ENCODE measurements at places on chromosomes 7 and 10. TPM values are rescaled to one million over a fixed set of nuclear protein-coding genes. Genes with fewer than 3 reads are reported as not detected.

CDC14C gene
- not detected for total RNA-seq

NOC3L gene
- total RNA-seq, result 60.1 TPM

CALCR gene
- total RNA-seq, result not detected

CYP2C19 gene
- not detected for total RNA-seq

IQUB gene
- 0.50 TPM for total RNA-seq

NUDT1 gene
- total RNA-seq, result 42.7 TPM

GPRIN2 gene
- total RNA-seq, result not detected

FAM13C gene
- 0.50 TPM for total RNA-seq

PNLIPRP2 gene
- not detected for total RNA-seq

IDI2 gene
- total RNA-seq, result not detected

MAT1A gene
- total RNA-seq, result not detected

NEBL gene
- 0.22 TPM for total RNA-seq

CALHM3 gene
- total RNA-seq, result not detected

COL13A1 gene
- 35.9 TPM for total RNA-seq

MSS51 gene
- 2.1 TPM for total RNA-seq

CALHM1 gene
- not detected for total RNA-seq

TWNK gene
- total RNA-seq, result 9.0 TPM

FOXI2 gene
- not detected for total RNA-seq

PHKG1 gene
- total RNA-seq, result 0.66 TPM

TAS2R41 gene
- not detected for total RNA-seq

TMEM130 gene
- 0.11 TPM for total RNA-seq

MYH16 gene
- 0.33 TPM for total RNA-seq

GIMAP8 gene
- under 0.01 TPM for total RNA-seq

C10orf53 gene
- under 0.01 TPM for total RNA-seq

VSTM4 gene
- total RNA-seq, result 1.1 TPM

STAG3 gene
- total RNA-seq, result 1.00 TPM

GRM8 gene
- not detected for total RNA-seq

ANXA8L1 gene
- total RNA-seq, result not detected

EBLN1 gene
- total RNA-seq, result not detected

PDAP1 gene
- 121 TPM for total RNA-seq

PTEN gene
- 198 TPM for total RNA-seq

ASB10 gene
- not detected for total RNA-seq

CCL24 gene
- not detected for total RNA-seq

CEP55 gene
- total RNA-seq, result 117 TPM

TMEM139 gene
- under 0.01 TPM for total RNA-seq

CUL2 gene
- total RNA-seq, result 38.6 TPM

SFXN2 gene
- 7.0 TPM for total RNA-seq

TRIM50 gene
- total RNA-seq, result not detected

PKD1L1 gene
- under 0.01 TPM for total RNA-seq

STEAP4 gene
- under 0.01 TPM for total RNA-seq

UMAD1 gene
- total RNA-seq, result 14.6 TPM

PKD2L1 gene
- under 0.01 TPM for total RNA-seq

GPC2 gene
- total RNA-seq, result 1.2 TPM

ANKRD1 gene
- total RNA-seq, result 1.00 TPM

LRRTM3 gene
- under 0.01 TPM for total RNA-seq

BICC1 gene
- 23.6 TPM for total RNA-seq

COBL gene
- total RNA-seq, result under 0.01 TPM

ZNF485 gene
- total RNA-seq, result 3.0 TPM

ITGB8 gene
- 3.7 TPM for total RNA-seq

TBRG4 gene
- 64.7 TPM for total RNA-seq

GJD4 gene
- total RNA-seq, result not detected

GPR26 gene
- total RNA-seq, result not detected

RARRES2 gene
- 3.3 TPM for total RNA-seq

BHLHA15 gene
- total RNA-seq, result 1.3 TPM

Data from uterine smooth muscle cell (primary cell).